IPS-NIHi11 (cell line): ENCODE measurements at places on chromosomes 13 and 19.
A peak's percentile ranks its signal among the peaks of the same experiment; 100 is the strongest.

- no peak for DNase-seq
Measured at GRCh38 chr13:43763143-43763759, 23.5 kb downstream of the ENOX1 start.

- no peak for DNase-seq
Measured at GRCh38 chr13:105035092-105035491, 1500.4 kb downstream of the EFNB2 start.

DNA sequence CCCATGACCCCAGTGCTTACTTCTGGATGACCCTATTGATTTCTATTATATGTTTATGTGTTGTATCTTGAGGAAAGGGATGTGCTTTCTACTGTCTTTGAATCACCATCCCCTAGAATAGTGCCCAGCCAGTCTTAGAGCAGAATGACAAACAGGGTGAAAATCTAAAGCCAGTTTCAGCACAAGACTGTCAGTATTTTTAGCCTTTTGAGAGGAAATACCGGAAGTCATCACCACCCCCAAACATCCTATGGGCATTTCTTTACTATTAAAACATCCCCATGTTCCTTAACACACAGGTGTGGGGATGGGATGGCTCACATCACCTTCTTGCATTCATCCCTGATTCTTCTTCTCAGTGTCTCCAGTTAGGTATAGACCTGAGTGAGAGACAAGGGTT is 52.1 kb upstream of the UBE2L5 start:
- DNase-seq: no peak

DNA sequence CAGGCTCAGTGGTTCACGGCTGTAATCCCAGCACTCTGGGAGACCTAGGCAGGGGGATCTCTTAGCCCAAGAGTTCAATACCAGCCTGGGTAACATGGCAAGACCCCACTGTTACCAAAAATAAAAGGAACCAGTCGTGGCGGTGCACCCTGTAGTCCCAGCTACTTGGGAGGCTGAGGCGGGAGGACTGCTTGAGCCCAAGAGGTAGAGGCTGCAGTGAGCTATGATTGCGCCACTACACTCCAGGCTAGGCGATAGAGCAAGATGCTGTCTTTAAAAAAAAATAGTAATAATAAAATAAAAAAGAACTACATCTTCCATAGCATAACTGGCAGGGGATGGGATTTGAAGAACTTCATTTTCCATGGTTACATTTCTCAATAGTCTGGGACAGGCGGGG is 3.0 kb downstream of the LYPD3 start:
- no peak for DNase-seq

DNA sequence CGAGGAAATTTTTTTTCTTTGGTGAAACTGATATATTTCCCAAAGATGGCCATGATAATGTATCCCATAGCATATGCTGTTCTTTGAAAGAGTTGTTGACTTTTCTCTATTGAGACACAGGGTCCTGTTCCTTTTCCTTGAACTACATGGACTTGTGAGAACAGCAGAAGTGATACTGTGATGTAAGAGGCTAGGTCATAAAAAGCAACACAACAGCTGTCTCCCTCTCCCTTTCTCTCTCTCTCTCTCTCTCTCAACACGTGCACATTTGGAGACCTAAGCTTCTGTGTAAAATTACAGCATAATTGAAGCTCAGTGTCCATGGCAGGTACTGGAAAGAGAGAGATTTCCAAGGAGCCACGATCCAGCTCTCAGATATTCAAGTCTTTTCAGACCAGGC is 1712.4 kb downstream of the EFNB2 start:
- DNase-seq: no peak

- no peak for DNase-seq
Measured at GRCh38 chr13:110340812-110341444, 33.8 kb downstream of the COL4A2 start.

GRCh38 chr19:8731428-8732169 is 10.2 kb downstream of the OR2Z1 start:
- DNase-seq: no peak

DNA sequence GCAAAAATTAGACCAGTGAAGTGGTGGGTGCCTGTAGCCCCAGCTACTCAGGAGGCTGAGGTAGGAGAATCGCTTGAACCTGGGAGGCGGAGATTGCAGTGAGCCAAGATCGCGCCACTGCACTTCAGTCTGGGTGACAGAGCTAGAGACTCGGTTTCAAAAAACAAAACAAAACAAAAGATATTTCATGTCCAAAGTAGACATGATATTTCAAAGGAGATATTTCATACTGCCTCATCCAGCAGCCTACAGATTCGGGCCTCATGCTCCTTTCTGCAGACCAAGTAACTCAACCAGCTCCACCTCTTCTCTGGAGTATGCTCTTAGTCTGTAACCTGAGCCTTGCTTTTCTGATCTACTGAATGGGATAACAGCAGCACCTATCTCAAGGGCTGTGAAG is 15.0 kb downstream of the ZC3H4 start:
- DNase-seq: no peak

DNA sequence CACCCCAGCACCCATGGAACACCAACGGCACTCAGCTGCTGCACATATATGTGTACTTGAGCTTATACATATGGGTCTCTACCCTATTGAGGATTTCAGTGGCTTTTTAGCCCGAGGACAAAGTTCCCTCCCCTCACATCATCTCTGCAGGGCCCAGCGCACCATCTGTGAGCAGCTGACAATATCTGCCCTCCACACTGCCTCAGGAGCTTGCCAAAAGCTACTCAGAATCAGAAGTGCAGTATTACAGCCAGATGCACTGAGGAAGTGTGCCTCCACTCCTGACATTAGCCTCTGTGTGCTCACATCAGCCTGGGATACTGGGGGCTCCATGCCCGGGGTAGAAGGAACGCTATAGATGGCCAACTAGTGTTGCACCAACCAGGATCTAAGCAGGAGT is 903.9 kb downstream of the UQCRFS1 start:
- no peak for DNase-seq

- DNase-seq: peak; percentile 83
Measured at GRCh38 chr19:50008532-50008931, 16.6 kb downstream of the VRK3 start.

DNA sequence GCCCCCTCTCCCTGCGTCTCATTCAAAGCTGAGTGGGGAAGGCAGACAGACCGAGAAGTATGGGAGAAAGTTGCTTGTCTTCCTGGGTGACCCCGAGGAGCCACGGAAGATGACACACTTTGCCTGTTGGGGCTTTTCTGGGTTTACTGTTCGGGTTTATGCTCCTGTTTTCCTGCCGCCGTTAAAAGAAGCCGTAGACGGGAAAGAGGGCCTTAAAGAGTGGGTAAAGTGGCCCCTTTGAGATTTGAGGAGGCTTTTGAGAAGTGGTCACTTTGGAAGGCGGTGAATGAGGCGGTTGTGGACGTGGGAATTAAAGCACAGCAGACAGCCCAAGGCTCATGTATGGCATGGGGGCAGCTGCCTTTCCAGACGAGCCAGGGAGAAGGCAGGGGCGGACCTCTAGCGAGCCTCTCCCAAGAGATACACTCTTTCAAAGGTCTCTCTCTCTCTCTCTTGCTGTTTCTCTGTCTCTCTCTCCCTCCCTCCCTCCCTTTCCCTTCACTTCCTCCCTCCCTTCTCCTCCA is 493 bp upstream of the LHFPL6 start:
- peak; percentile 33 for DNase-seq

- no peak for DNase-seq
Measured at GRCh38 chr13:74838096-74838495, 643.9 kb downstream of the TBC1D4 start.
